Activated effector memory CD4-positive, alpha-beta T cell treated with Interleukin-2 at 50 U/mL for 16 hours (primary cell): ENCODE measurements at places on chromosomes 7 and 10.

DNA sequence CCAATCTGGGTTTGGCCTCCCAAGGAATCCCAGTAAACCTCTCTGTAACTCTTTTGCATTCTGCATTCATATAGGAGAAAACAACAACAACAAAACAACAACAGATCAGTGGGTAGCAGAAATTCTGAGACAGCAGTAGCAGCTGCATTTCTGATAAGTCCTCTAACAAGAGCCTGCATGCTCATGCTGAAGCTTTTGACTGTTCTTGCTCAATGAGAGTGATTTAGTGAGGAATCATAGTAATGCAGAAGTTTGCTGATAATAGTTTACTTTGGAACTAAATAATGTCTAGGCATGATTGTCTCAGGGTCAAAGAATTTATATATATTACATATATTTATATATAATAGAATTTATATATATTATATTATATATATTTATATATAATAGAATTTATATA, 35.2 kb downstream of the BMPER start:
- no peak for DNase-seq

DNA sequence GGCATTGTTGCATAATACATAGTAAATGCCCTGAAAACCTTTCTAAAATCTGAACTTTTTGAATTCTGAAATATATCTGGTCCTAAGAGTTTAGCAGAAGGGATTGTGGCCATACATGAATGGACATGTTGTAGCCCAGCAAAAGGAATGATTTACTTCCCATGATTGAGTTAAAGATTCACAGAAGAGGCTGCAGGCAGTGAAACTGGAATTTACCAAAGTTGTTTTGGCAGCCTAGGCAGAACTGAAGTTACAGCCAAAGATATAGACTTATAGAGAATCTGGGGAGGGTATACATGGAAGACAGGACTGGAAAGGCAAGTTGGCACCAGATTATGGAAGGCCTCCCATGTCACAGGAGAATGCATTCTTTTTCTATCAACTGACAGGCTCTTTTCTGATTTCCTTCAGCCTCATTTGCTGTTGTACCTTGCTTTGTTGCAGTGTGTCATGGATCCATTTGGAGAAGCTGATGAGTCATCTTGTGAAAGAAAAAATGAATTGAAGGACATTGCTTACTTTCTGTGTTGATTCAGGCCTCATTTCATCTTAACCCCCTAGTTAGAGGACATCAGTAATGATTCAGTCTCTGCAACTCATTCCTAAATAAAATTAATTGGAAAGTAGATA, 356.2 kb upstream of the LRGUK start:
- no peak for DNase-seq

DNA sequence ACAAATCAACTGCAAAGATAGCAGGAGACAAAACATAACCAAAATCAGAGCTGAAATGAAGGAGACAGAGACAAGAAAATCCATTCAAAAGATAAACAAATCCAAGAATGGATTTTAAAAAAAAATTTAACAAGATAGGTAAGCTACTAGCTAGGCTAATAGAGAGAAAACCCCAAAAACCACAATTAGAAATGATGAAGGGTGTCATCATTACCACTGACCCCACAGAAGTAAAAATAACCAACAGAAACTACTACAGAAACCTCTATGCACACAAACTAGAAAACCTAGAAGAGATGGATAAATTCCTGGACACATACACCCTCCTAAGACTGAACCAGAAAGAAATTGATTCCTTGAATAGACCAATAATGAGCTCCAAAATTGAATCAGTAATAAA, 117.6 kb downstream of the DNAJC1 start:
- DNase-seq, result no peak

GRCh38 chr10:46220187-46220586, 66.6 kb upstream of the ANTXRL start:
- DNase-seq, result no peak

GRCh38 chr7:23956772-23957576, 247.0 kb downstream of the STK31 start:
- no peak for DNase-seq

GRCh38 chr10:35639728-35640401, 2.2 kb downstream of the FZD8 start:
- no peak for DNase-seq

- DNase-seq, result no peak
These were observed 8.7 kb downstream of the EPC1 start for GRCh38 chr10:32338262-32338661.

DNA sequence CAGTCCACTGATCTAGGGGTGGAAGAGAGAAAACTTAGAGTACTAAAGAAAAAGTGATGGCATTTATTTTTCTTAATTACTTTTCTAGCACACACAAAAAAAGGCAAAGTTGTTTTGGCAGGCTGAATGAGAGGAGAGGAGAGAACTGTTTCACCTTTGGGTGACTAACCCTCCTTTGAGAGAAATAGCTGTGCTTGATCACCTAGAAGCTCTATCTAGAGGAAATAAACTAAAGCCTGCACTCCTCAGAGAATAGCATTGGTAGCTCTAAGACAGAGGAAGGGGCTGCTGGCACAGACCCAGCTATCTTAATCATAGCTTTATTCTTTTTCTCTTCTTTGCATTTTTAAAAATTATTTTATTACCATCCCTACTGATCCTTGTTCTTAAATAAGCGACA, 6.3 kb downstream of the TMEM243 start:
- DNase-seq, result no peak

- DNase-seq, result no peak
These were observed 35.5 kb upstream of the ARHGAP22 start for GRCh38 chr10:48640326-48640725.

DNA sequence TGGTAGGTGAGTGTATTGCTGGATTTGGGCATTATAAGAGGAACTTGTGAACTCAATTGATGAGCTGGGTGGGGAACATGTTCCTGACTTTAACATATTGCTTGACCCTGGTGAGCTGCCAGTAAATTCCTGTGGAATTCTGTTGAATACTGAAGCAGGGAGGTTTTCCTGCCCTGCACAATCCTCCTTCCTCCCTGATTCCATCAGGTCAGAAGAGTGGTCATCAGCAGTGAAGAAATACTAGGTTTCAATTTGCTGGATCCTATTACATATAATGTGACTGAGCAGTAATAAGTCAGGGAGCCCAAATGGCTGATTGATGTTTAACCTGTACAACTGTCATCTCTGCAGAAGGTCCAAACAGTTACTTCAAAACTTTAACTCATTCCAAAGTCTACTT, 581.2 kb downstream of the SUGCT start:
- no peak for DNase-seq

- DNase-seq, result no peak
These were observed 15.0 kb upstream of the AKR1B1 start for GRCh38 chr7:134473861-134474291.

DNA sequence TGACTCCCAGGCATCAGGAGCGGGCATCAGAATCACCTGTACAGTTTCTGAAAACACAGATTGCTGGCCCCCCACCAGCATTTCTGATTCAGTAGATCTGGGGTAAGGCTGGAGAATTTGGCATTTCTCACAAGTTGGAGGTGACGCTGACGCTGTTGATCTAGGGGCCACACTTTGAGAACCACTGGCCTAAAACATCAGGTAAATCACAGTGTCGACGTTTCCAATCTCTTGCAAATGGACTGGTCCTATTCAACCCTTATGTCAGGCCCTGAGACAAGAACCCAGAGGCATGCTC, 564.0 kb downstream of the KCNMA1 start:
- no peak for DNase-seq

- no peak for DNase-seq
These were observed 143.0 kb downstream of the CUBN start for GRCh38 chr10:16986406-16987205.

GRCh38 chr10:124963866-124964720, 22.2 kb downstream of the ZRANB1 start:
- no peak for DNase-seq
